ENCODE measurements at places on chromosomes 5 and 9.

DNA sequence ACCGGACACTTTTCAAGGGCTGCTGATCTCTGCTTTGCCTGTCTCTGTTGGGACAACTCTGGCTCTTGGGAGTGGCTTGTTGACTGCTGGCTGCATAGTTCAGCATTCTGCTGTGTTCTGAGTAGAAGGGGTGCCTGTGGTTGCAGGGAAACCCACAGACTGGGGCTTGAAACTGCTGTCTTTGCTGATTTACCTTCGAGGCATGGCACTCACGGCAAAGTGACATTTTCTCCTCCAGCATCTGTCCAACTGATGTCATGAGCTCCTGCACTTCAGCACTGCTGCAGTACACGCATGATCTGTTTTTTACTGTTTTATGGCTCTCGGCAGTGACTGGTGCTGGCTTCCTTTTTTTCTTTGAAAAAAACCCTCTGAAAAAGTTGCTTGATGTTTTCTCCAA, 69.2 kb downstream of the SPATA31D1 start:
- no peak for DNase-seq

DNA sequence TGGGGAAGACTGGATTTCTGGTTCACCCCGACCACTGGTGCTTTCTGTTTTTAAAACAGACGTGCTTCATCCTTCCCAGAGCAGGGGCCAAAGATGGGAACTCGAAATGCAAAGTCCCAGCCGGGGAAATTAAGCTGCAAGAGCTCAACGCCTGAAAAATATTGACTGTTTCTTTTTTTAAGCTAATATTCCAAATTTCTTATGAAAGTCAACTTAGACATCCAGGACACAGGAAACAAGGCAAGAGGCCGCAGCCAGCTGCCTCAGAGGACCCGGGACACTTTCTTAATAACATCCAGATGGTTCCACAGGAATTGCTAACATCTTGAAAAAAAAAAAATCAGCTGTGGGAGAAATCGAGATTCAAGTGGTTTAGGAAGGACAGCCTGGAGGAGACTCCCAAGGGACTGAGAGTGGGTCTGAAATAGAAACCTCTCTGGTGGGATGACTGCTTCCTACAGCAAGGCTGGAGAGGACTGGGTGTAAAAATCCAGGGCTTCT, 144.9 kb downstream of the FGF1 start:
- DNase-seq: no peak

GRCh38 chr9:95012035-95012708, 285.7 kb downstream of the AOPEP start:
- no peak for DNase-seq

GRCh38 chr9:80843028-80843427, 846.3 kb downstream of the TLE1 start:
- no peak for DNase-seq

DNA sequence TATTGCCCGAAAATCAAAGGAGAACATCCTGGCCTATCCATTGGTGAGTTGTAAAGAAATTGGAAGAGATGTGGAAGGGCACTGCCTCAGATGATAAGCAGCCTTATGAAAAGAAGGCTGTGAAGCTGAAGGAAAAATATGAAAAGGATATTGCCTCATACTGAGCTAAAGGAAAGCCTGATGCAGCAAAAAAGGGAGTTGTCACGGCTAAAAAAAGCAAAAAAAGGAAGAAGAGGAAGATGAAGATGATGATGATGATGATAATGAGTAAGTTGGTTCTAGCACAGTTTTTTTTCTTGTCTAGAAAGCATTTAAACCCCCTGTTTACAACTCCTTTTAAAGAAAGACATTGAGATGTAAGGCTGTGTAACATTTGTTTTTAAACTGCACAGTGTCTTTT, 59.8 kb upstream of the ZBED3 start:
- DNase-seq: no peak

GRCh38 chr5:172662596-172662995, 21.5 kb downstream of the NEURL1B start:
- peak; percentile 31 for DNase-seq

GRCh38 chr5:111502956-111503355, 9.4 kb downstream of the STARD4 start:
- DNase-seq: no peak
